Stimulated activated CD8-positive, alpha-beta memory T cell treated with anti-CD3 and anti-CD28 coated beads, Interleukin-4, amount 100 ng/mL, for 1 hour (primary cell): ENCODE measurements at places on chromosomes 16 and 17.

DNA sequence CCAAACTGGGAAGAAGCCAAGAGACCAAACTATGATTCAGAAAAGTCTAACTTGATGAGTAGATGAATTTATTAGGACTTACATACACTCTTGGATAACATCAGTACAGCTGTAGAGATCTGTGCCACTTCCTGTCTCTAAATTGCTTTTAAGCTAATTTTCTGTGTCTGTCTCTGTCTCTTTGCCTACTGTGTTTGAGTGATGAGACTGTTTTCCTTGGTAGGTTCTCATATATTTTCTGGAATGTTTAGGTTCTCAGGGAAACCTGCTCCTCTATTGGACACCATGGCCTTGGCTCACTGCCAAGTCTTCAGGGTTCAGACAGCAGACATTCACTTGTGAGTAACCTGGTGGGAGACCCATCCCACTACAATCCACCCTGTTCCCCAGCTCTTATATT is 103.5 kb upstream of the KIF2B start:
- DNase-seq, result no peak

GRCh38 chr17:29585080-29585751 is 4.2 kb downstream of the GIT1 start:
- no peak for DNase-seq

DNA sequence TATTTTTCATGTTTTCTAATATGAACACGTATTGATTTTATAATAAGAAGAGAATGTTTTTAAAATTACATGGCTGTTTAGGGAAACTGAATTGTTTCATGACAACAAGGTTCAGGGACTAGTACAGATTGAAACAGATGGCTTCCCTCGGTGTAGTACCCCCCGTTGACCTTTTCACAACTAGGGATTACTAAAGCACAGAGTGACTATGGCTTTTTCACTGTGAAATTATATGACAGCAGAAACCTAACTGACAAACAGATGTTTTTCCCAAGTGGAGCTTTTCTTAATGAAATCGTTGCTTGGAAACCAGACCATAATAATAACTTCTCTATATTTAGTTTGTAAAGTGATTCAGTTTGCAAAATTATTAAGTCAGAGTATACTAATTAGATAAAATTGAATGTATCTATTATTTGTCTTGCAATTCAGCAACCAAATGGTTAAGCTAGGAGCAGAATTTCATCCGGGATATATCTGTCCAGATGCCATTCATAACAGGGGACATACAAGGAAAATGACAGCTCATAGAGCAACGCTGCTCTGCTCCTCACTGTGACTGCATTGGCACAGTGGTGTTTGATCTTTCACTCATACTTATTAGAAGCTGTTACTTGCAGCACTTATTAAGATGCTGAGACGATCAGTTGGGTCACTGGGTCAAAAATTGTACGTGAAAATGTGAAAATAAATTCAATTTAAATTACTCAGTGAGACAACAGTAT is 111.7 kb downstream of the TANGO6 start:
- no peak for DNase-seq

DNA sequence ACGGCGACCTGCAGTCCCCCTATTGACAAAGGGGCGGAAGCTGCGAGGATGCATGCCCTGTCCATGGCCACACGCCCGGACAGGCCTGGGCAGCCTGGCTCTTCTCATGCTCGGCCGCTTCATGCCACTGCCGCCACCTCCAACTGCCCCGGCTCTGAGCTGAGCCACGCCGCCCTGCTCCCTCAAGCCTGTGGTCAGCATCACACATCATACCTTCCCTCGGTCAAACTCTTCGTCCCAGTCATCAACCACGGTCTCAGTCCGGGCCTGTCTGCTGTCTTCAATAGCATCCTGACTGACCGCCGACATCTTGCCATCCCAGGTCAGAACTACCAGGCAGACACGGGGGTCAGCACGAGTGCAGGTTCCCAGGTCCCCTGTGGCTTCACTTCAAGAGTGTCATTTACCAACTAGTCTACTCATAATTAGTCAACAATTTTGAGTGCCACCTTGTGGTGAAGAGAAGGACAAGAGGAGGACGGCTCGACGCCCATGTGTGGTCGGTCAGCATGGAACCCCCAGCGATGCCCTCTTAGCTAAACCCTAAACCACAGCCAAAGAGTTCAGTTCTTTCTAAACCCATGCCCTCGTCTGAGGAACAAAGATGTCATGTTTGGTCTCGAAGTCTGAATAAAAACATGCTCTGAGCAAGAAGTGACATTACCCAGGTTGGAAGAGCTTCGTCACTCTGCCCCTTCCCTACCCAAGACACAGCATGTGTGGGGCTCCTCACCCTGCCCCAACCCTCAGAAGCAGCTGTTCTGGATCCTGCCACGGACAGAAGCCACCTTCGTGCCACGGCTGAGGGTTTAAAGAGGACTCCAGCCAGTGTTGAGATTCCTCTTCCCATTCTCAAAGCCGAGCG is 16.9 kb upstream of the CYTH1 start:
- DNase-seq, result no peak

DNA sequence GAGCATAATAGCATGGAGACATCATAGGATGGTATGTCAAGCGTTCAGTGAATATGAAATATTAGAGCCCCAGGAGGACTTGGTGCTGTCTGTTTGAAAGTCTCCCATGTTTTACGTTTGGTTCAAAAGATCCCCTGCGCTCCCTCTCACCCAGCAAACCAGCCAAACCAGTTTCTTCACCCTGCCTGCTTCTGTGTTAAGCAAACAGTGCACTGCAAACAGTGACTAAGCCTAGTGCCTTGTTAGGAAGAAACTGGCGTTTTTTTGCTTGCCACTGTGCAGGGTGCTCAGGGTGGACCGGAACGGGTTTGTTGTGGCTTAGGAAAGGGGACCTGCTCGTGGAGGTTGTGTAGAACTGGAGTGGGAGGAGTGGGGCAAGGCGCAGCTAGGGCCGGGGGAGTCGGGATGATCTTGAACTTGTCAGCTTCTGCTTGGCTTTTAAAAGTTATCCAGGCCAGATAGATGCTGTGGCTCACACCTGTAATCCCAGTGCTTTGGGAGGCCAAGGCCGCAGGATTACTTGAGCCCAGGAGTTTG is 7.7 kb downstream of the CDH1 start:
- no peak for DNase-seq

GRCh38 chr17:60601447-60602384 is 1.7 kb downstream of the PPM1D start:
- DNase-seq, result no peak

DNA sequence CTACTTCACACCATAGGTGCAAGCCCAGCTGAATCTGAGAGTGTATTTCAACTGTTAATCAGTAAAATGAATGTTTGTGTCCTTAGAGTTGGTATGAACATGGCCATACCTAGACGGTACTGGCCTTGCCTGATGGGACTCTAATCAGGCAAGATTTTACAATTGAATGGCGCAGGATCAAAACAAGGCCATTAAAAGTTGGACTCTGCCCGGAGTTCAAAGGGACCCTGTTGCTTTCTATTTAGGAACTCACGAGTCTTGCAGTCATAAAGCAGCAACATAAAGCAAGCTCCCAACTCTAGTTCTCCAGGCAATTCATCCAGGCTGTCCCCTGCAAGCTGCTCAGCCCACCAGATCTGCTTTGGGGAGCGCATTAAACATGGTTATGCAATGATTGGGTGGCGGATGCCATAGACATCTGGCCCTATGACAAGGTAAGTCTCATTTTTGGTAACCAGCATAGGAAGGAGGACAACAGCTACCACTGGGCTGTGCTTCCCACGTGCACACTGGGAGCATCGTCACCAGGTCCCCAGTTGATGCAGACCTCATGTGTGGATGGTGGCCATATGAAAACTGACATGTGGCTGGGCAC is 8.8 kb downstream of the TMEM186 start:
- DNase-seq, result no peak

GRCh38 chr17:73639322-73639721 is 4.9 kb downstream of the SDK2 start:
- no peak for DNase-seq

DNA sequence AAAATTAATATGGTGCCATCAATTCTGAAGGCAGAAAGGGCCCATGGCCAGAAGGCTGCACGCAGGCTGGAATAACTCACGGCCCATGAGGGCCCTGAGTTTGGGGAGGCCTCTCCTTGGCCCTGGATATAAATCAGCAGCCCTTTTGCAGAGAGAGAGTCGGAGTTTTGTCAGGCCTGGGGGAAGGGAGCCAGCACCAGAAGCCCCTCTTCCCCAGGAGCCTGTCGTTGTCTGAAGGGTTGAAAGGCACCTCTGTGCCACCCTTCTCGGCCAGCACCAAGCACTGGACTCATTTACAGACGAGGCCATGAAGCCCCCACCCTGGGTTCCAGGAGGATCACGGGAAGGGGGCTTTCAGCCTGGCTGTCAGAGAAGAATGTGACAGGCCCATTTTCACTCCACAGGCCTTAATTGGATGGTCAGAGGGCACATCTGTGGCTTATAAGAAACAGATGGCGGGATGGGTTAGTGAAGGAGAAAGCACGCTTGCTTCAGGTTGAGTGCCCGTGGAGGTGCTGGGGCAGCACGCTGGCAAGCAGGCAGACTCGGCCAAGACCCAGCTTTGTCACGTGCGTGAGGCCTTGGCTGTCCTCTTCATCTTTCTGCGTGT is 140.6 kb downstream of the CLEC16A start:
- DNase-seq, result no peak

- DNase-seq, result no peak
Observed at GRCh38 chr16:17470182-17470907, 415 bp downstream of the XYLT1 start.

GRCh38 chr16:4981473-4981872 is 23.3 kb downstream of the SEC14L5 start:
- DNase-seq, result no peak

DNA sequence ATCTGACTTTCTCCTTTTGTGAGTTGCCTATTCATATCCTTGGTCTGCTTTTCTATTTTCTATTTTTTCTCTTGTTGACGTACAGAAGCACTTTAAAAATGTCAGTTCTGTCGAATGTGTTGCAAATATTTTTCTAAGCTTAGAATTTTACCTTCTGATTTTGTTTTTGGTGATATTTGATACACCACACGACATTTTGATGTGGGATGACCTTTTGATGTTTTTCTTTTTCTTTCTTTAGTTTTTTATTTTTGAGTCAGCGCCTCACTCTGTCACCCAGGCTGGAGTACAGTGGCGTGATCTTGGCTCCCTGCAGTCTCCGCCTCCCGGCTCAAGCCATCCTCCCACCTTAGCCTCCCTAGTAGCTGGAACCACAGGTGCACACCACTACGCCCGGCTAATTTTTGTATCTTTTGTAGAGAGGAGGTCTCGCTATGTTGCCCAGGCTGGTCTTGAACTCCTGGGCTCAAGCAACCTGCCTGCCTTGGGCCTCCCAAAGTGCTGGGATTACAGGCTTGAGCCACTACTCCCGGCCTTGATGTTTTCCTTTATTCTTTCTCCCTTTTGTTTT is 39.6 kb downstream of the WSB1 start:
- DNase-seq, result no peak

GRCh38 chr16:10088380-10088793 is 93.8 kb downstream of the GRIN2A start:
- DNase-seq, result no peak

DNA sequence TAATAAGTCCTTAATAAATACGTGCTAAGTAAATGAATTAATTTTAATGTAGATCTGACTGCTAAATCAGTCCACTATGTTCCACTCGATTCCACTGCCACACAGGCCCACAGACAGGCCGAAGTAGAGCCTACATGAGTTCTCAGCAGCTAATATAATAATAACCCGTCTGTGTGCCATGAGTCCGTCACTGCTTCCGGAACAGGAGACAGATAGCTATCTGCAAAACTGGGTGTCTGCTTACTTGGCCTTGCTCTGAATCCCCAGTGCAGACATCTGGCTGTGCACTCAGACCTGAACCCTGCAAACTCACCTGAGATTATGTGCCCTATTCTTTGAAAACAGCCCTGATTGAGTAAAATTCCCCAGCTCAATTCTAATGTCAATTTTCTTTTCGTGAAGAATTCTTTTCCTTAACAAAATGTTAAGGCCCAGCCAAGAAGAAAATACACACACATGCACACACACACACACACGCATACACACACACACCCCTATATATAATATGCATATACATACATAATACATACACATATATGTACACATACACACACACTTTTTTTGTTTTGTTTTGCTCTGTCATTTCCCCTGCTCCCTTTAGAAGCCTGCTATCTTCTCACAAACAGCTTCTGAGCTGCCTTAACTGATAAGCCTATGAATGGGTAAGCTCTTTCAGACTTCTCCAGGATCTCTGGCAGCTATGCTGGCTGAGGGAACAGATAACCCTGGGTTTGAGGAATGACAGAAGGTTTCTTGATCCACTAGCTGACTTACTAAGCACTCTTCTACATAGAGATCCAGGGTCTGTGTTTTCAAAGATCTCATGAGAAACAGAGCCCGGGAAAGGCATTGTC is 39.8 kb upstream of the TOM1L1 start:
- DNase-seq, result no peak

- DNase-seq, result no peak
Observed at GRCh38 chr16:11605891-11606290, 19.2 kb upstream of the LITAF start.

DNA sequence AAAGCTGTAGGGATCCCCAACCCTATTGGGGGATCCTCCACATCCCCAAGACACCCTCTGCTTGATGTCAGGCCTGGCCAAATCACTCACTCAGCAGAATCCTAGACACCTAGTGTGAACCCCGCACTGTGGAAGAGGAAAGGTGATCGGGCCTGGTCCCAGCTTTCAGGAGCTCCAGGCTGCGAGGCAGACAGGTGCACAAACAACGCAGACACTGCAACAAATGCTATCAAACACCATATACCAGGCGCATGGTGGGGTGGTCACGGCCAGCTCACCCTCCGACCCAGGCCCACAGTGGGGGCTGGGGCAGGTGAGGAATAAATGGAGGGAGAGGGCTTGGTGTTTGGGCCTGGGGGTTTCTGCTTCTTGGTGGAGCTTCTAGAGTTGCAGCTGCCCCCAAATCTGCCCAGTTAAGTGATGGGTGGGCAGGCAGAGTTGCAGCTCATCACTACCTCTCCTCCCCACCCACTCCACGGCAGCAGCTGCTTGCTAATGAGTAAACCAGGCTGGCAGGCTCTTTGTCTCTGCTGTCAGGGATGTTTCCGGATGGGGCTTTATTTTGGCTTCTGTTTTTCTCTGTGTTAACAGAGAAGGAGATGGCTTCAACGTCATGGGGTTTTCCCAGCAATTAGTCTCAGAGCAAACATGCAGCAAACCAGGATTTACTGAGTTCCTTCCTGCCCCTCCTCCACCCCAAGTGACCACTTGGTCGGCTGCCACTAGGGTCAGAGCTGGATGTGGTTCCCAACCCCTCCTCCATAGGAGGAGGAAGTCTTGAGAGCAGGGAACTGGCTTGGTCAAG is 46.6 kb downstream of the PECAM1 start:
- DNase-seq, result no peak
